ENCODE measurements at places on chromosomes 4 and X. TPM values are rescaled to one million over a fixed set of nuclear protein-coding genes. Genes with fewer than 3 reads are reported as not detected.

The GSX2 gene
- total RNA-seq = not detected

The RHOXF2 gene
- total RNA-seq = not detected

The CCKAR gene
- not detected for total RNA-seq

The ARHGEF38 gene
- not detected for total RNA-seq

The ATP1B4 gene
- total RNA-seq = not detected

The LGI2 gene
- not detected for total RNA-seq

The GIMD1 gene
- not detected for total RNA-seq

The HSD17B13 gene
- total RNA-seq = not detected

The RXFP1 gene
- 4.7 TPM for total RNA-seq

The RNF212 gene
- not detected for total RNA-seq

The DUSP9 gene
- total RNA-seq = not detected

The MAPK10 gene
- total RNA-seq = 4.7 TPM

The ZBED1 gene
- 23.7 TPM for total RNA-seq

The VCX3A gene
- total RNA-seq = not detected

The LRIT3 gene
- total RNA-seq = 0.22 TPM

The UGT2A1 gene
- total RNA-seq = not detected

The CTAG2 gene
- total RNA-seq = not detected

The ARHGAP24 gene
- 2.6 TPM for total RNA-seq

The LUZP4 gene
- not detected for total RNA-seq

The GABRQ gene
- 0.05 TPM for total RNA-seq

The TEC gene
- total RNA-seq = 1.1 TPM

The FAM9C gene
- not detected for total RNA-seq

The SSX4 gene
- total RNA-seq = not detected

The USP51 gene
- 0.17 TPM for total RNA-seq

The ADGRL3 gene
- total RNA-seq = 3.6 TPM

The ZCCHC4 gene
- 7.7 TPM for total RNA-seq

The ELK1 gene
- total RNA-seq = 48.8 TPM

The CLDN34 gene
- total RNA-seq = not detected

The RBMXL3 gene
- not detected for total RNA-seq

The ARHGEF6 gene
- 0.35 TPM for total RNA-seq

The HSFX4 gene
- total RNA-seq = not detected

The PNMA3 gene
- not detected for total RNA-seq

The SETD7 gene
- 66.9 TPM for total RNA-seq

The NPY1R gene
- total RNA-seq = 2.8 TPM

The LINC00632 gene
- 16.9 TPM for total RNA-seq

The SLC25A5 gene
- total RNA-seq = 245 TPM

The FRG2 gene
- not detected for total RNA-seq

The FAM193A gene
- 31.3 TPM for total RNA-seq

The CFAP99 gene
- total RNA-seq = 0.16 TPM

The DGAT2L6 gene
- total RNA-seq = not detected

The TRAPPC2 gene
- total RNA-seq = 16.5 TPM

Measured in MCF 10A (cell line).